ENCODE measurements at places on chromosomes 2 and 18.

GRCh38 chr18:49709347-49709690, 104.0 kb downstream of the ACAA2 start:
- no peak overlapping the region for H3K27ac ChIP-seq
- DNase-seq, result no peak
- H3K4me1 ChIP-seq, result peaks cover 2% of the 10 kb centered on the region
- no peaks in the 10 kb centered on the region for H3K36me3 ChIP-seq

GRCh38 chr2:171185941-171186340, 25.2 kb upstream of the TLK1 start:
- DNase-seq, result no peak
- H3K27me3 ChIP-seq, result peaks cover 4% of the 10 kb centered on the region
- peaks cover 2% of the 10 kb centered on the region for H3K36me3 ChIP-seq
- no peak overlapping the region for H3K27ac ChIP-seq

DNA sequence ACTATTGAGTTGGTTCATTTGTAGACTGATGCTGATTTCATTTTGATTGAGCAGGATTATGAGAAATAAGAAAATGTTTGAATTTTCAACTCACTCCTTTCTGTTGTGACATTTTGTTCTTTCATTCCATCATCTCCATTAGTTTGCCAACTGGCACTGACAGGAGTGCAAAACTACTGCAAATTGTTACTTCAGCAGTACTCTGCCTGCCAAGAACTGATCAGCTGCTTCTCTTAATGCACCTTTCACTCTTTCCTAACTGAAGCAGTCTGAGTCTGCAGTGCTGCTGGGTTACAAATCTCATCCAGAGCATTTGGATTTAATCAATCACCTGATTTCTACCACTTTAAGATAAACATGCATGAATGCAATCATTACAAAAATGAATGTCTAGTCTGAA, 70.9 kb downstream of the TMEFF2 start:
- H3K4me1 ChIP-seq, result peaks cover 2% of the 10 kb centered on the region
- H3K27me3 ChIP-seq, result peaks cover 26% of the 10 kb centered on the region
- no peaks in the 10 kb centered on the region for H3K36me3 ChIP-seq
- DNase-seq, result no peak
- H3K4me3 ChIP-seq, result no peak overlapping the region

DNA sequence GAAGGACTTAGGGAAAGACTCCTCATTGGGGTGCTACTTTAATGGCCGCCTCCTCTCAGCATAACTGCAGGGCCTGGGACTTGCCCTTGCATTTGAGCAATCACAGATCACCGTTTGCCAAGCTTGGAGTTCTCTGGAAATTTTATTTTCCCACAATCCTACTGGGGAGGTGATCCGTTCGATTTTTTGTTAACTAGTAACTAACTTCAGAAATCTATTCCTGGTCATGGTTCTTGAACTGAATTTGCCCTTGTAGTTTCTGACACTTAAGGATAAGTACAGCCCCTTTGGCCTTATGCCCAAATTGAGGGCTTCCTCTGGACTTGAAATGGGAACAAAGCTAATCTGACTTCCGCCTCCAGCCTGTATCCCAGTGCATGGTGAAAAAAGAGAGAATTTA, 60.5 kb upstream of the ST3GAL5 start:
- H3K4me3 ChIP-seq, result no peak overlapping the region
- peaks cover 10% of the 10 kb centered on the region for H3K4me1 ChIP-seq
- no peak overlapping the region for H3K27ac ChIP-seq
- no peak for DNase-seq
- H3K27me3 ChIP-seq, result no peaks in the 10 kb centered on the region
- no peaks in the 10 kb centered on the region for H3K36me3 ChIP-seq

DNA sequence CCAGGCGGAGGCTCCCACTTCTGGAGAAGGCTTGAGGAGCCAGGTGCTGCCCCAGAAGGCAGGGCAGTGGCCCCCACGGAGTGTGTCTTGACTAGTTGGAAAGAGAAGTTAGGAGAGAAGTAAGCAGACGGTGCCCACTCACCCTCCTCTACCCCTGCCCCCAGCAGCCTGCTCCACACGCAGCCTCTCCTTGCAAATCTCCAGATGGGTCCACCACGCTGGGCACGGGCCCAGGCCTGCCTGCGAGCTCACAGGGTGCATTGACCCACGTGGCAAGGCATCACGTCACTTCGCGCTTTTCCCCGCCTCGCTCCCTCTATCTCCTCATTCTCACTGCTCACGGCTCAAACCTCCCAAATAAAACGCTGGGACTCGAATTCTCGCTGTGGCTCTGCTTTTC, 71.8 kb upstream of the RAB12 start:
- H3K4me1 ChIP-seq, result no peaks in the 10 kb centered on the region
- H3K27ac ChIP-seq, result peak overlapping the region; percentile 32
- no peaks in the 10 kb centered on the region for H3K36me3 ChIP-seq
- no peak for DNase-seq

- no peak overlapping the region for H3K27ac ChIP-seq
- H3K4me3 ChIP-seq, result no peak overlapping the region
- no peaks in the 10 kb centered on the region for H3K4me1 ChIP-seq
- no peaks in the 10 kb centered on the region for H3K27me3 ChIP-seq
Observed at GRCh38 chr18:40013001-40013609, 1941.9 kb upstream of the PIK3C3 start.

GRCh38 chr2:122929347-122929746, 1095.7 kb upstream of the CNTNAP5 start:
- H3K36me3 ChIP-seq, result no peaks in the 10 kb centered on the region
- no peak overlapping the region for H3K4me3 ChIP-seq
- H3K4me1 ChIP-seq, result no peaks in the 10 kb centered on the region
- no peak for DNase-seq
- no peak overlapping the region for H3K27ac ChIP-seq

GRCh38 chr2:40666398-40666797, 214.5 kb upstream of the SLC8A1 start:
- H3K36me3 ChIP-seq, result no peaks in the 10 kb centered on the region
- no peak overlapping the region for H3K4me3 ChIP-seq
- no peak for DNase-seq
- H3K4me1 ChIP-seq, result no peaks in the 10 kb centered on the region
- H3K27ac ChIP-seq, result no peak overlapping the region
- no peaks in the 10 kb centered on the region for H3K27me3 ChIP-seq

- H3K27me3 ChIP-seq, result peaks cover 9% of the 10 kb centered on the region
- H3K4me3 ChIP-seq, result no peak overlapping the region
- no peak for DNase-seq
- no peaks in the 10 kb centered on the region for H3K36me3 ChIP-seq
- H3K4me1 ChIP-seq, result no peaks in the 10 kb centered on the region
Observed at GRCh38 chr18:70258243-70258642, 30.6 kb upstream of the SOCS6 start.

GRCh38 chr2:134738141-134738870, 19.5 kb upstream of the TMEM163 start:
- no peak for DNase-seq
- no peak overlapping the region for H3K4me3 ChIP-seq
- no peaks in the 10 kb centered on the region for H3K4me1 ChIP-seq

DNA sequence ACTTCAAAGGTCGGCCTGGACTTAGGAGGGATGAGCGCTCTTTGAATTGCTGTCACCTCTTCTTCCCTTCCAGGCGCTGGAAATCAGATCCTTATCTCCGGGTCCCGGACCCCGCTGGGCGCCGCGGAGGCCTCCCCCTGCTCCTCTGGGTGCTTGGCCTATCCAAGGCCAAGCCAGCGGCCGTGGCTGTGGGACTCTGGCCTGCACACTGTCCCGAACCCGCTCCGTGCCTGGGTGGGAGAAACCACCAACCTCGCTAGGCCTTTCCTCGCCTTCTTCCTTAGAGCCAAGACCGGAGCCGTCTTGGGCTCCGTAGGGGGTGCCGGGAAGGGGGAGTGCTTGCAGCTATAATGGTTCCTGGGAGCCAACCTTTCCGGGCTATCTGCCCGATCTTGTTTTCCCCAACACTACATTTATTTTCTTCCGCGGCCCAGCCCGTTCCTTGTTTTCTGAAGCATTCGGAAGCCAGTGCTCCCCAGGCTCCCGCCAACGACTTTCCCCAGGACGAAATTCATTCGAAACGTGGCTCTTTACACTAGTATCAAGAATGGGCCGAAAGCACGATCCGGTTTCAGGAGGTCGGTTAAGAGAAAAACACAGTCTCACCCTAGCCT, 2.4 kb downstream of the OSR1 start:
- DNase-seq, result no peak
- peaks cover 32% of the 10 kb centered on the region for H3K4me1 ChIP-seq
- H3K36me3 ChIP-seq, result peaks cover 3% of the 10 kb centered on the region
- peak overlapping the region; percentile 74 for H3K4me3 ChIP-seq
- H3K27me3 ChIP-seq, result peaks cover 82% of the 10 kb centered on the region

All from T-helper 17 cell (primary cell).